WTC11 (cell line): ENCODE measurements at places on chromosomes 11 and 22. TPM values are rescaled to one million over a fixed set of nuclear protein-coding genes. Genes with fewer than 3 reads are reported as not detected.

DNA sequence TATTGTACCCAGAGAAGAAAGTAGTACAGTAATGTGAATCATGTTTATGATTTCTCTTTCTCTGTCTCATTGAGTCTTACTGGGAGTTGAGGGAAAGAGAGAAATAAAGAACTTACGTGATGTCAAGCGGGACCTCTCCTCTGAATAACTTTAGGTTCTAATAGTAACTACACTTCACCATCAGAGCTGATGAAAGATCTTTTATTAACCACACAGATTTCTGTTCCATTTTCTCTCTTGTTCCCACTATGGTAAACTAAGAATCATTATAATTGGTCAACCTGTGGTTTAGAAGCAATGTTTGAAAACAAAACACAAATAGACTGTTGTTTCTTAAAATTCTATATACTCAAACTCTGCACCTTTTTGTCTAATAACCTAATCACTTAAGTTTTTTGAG lies 142.3 kb downstream of the ELP4 start:
- DNase-seq = no peak

- peak; percentile 81 for DNase-seq
Observed at GRCh38 chr22:49735411-49735900, 92.2 kb downstream of the BRD1 start.

- DNase-seq = no peak
Observed at GRCh38 chr22:42785706-42786499, 65.2 kb upstream of the A4GALT start.

Gene CRYAB
- total RNA-seq = 1.3 to 2.1 TPM (median 1.4 TPM) in 3 replicates
